Ammon's horn (tissue), 1 donor: ENCODE measurements at places on chromosomes 6 and 20.

GRCh38 chr6:89961481-89961880 is 67.2 kb downstream of the GJA10 start:
- DNase-seq: no peak

- DNase-seq: no peak
Measured at GRCh38 chr6:50986319-50986718, 167.6 kb downstream of the TFAP2B start.

DNA sequence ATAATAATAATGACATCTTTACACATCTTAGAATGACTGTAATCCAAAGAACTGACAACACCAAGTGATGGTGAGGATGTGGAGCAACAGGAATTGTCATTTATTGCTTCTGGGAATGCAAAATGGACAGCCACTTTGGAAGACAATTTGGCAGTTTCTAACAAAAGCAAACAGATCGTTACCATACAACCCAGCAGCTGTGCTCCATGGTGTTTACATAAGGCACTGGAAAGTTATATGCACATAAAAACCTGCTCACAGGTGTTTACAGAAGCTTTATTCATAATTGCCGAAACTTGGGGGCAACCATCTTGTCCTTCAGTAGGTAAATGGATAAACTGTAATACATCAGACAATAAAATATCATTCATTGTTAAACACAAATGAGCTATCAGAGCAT is 18.3 kb upstream of the ASF1A start:
- DNase-seq: no peak

DNA sequence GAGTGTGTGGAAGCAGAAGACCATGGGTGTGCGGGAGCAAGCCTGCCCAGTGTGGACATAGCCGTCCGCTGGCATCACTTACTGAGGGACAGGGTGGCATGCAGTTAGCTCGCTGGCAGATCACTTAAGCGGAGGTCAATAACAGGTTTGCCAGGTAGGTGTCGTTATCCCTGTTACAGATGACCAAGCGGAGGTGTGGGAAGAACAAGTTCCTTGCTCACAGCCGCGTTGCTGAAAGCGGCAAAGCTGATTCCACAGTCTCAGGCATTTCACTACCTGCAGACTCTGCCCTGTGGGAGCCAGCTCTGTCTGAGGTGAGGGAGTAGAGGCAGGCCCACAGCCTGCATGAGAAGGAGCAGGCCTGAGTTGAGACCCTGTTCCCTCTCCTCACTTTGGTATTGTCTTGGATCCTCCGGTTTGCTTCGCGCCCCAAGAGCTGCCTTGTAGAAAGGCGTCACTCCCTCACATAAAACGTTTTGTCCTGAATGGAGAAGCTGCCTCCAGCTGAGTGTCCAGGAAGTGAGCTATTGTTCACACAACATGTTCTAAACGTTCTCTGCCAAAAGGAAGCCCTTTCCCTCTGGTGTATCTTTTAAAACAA is 96.9 kb downstream of the TCP11 start:
- DNase-seq: peak; percentile 70

DNA sequence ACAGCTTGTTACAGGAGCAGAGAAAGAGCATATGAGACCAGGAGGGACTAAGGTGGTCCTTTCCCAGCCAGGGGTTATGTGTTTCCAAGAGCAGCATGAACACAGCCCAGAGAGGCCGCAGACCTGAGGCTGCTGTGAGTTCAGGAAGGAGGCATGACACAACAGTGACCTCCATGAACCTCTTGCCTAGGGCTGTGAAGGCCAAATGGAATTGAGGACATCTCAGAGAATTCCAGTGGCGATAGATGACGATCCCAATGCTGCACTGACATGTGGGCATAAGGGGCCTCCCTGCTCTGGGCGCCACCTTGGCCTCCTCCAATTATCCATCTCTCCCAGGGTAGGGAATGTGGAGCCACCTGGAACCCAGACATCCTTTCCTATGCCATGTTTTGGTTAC is 79.9 kb upstream of the FUCA2 start:
- no peak for DNase-seq

DNA sequence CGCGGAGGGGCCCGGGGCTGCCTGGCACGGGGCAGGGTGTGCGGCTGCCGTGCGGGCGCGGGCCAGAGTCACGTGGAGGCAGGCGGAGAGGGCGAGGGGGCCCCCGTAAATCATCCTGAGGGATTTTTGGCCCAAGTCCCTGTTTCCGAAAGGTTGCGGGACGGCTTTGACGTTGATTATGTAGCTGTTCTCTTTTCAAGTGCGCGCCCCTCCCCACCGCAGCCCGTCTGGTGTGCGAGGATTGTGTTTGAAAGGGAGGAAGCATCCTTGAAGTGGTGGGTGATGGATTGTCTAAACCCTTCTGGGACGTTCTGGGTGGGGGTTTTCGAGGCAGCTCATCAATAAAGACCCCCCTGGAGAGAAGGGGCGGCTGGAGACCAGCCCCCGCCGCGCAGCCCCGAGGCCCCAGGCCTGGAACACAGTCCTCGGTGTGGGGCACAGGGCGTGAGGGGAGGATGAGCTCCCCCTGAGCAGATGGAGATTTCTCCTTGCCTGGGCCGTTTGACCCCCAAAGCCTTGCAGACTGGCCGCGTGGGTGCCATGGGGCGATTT is 7.0 kb upstream of the FOXF2 start:
- no peak for DNase-seq

- DNase-seq: no peak
Measured at GRCh38 chr20:20859510-20859909, 147.1 kb upstream of the RALGAPA2 start.

GRCh38 chr6:7809346-7809745 is 83.4 kb downstream of the BMP6 start:
- no peak for DNase-seq

DNA sequence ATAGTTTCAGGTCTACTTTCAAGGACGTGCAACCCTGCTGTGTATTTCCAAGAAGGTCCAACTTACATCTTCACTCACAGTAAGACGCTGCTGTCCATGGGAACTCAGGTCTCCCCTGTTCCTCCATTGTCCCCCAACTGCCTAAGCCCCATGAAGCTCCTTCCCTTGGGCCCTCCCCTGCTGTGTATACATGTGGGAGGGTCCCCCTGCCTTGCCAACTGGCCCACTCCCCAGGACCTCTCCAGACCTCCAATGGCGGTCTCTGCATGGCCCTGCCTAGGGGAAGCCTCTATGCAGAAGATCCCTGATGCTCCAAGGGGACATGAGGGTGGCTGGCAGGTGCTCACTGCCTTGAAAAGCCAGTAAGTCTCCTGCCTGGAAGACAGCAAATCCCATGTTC is 186.7 kb upstream of the CST7 start:
- DNase-seq: no peak
